DMS79 treated with DMSO at 0.1 percent for 48 hours (cell line): ENCODE measurements at places on chromosomes 6 and 20.

- DNase-seq: no peak
Observed at GRCh38 chr6:154337406-154338005, 19.1 kb downstream of the IPCEF1 start.

DNA sequence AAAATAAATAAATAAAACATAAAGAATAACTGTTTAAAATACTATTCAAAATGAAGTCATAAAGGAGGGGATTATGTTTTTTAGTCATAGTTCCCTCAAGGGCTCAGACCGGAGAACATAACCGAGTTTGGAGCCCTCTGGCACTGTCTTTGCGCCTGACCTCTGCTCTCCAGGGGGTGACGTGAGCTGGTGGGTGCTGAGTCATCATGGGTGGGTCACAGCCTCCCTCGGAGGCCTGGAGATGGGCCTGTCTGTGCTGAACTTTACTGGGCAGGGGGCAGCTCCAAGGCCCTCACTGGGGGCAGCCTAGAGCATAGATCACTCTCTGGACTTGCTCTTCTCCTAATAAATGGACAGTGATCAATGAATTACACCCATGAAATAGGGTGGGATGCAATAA is 3.1 kb upstream of the MAVS start:
- no peak for DNase-seq

DNA sequence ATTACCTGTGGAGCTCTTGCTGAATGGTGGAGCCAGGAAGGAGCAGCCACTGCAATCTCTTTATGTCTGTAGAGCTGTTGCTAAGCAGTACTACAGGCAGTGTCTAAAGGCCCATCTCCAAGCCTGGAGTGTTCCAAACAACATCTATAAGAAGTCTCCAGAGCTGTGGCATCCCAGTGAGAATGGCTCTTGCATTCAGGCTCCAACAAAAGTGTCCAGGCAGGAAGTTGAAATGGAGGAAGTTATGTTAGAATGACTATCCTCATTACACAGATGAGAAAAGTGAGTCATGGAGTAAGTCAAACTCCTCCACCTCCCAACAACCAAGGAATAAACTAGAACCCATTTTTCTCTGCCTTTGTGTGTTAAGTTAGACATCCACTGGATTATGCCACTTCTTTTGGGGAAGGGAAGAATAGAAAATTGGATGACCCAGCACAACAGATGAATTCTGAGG is 288.5 kb upstream of the STXBP5 start:
- no peak for DNase-seq

DNA sequence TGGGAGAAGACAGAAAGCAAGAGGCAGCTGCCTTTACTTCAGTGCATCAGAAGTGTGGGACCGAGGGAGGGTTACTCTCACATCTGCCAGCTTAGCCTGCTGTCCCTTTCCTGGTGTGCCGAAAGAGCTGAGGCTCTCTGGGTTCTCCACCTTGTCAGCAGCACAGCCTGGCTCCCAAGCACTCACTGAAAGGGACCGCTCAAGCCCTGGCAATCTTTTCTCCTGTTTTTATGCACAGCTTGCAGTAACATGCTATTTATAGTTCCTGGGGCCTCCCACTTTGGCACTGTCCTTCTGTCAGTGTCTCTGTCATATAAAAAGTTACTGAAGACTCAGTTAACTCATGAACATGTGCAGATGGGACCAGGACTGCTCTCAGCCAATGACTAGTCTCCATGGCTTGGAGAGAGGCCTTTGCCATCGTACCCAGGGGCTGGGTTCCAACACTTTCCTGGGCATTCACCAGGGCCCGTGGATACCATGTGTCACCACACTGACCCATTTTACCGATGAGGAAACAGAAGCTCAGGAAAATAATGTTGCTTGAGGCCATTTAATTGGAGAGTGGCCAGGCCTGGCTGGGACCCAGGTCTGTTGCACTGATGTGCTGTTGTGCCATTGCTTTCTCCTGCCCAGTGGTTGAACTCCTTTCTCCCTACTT is 46.2 kb downstream of the PANK2 start:
- DNase-seq: no peak

GRCh38 chr6:51139950-51140385 is 321.3 kb downstream of the TFAP2B start:
- DNase-seq: no peak

DNA sequence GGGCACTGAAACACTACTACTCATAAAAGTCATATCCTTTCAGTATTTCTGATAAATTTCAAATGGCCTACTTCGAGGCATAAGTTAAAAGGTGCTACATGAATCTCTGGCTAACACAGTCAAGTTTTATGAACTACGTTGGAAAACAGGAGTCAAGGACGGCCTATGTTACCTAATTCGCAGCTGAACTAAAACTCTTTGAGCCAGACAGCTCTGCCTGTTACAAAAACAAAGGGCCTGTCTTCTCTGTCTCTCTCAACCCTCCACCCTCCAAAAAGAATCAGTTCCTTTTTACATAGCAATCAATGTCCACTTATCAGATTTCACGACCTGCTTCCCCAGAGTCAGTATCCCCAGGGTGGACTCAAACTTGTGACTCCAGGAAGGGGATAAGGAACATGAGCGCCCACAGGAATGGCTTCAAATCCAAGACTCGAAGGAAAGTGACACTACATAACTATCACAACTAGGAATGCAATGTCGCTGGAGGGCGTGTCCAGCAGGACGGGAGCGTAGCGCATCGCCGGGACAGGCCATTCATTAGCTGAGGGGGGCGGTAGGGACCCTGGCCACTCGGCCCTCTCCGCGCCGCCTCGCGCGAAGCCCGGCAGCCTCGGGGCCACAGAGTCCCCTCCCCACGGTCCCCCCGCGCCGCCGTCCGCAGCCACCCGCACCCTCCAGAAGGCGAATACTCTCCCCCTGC is 591 bp downstream of the IBTK start:
- DNase-seq: peak; percentile 68

- DNase-seq: no peak
Observed at GRCh38 chr6:56047931-56048540, 172.6 kb upstream of the BMP5 start.

DNA sequence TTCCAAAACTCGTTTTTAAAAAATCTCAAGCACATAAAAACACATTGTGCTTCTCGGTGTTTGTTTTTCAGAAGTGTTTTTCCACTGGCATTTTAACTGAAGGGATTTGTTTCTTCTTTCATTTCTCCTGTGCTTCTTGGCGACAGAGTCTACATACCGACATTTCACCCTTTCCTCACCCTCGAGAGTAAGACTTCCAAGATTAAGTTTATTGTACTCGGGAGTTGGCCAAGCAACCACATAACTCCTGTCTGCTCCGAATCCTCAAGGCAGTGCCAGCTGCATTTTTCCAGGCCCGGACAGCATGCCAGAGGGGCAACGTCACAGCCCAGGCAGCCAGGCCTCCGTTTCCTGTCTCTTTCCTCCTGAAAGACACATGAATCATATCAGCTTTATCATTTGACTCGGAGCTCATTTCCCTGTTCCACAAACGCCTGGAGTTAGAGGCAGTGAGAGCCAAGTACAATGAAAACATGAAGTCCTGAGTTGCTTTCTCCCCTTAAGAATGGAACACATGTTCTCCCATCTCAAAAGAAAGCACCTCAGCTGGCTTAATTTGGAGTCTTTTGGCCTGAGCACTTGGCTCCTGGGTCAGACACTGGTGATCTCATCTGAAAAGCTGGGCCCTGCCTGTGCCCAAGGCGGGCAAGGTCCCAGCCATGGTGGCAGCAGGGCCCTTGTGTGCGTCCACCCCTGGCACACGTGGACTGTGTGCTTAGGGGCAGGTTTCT is 23.2 kb upstream of the FAM50B start:
- DNase-seq: no peak

DNA sequence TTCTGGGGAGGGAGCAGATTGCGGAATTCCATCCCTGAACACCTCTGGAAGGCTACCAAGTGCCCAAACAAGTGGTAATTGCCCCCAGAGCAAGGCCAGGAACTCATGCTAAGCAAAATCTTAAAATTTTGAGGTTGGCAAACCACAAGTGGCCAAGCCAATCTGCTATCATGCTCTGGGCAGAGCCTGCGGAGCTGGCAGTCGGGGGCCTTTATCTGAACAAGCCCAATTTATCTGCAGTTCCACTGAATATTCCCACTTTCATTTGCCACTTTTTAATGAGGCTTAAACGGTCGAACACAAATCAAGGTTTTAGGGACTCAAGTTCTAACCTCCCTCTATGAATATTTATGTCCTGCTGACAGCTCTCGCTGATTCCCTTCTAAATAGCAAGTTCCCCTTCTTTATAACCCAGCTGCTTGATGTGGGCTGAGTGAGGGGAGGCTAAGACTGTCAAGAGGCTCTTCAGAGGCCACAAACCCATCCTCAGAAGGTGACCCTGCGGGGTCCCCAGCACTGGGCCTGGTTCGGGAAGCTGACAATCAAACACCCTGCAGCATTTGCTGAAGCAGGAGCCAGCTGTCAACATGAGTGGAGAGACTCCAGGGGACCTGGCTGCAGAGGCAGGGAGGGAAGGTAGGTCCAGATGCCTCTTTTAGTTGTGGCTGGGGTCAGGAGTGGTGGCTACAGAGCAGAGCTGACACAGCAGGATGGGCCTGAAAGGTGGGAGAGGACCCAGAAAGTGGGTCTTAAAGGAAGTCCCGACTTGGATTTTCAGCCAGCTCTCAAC is 11.9 kb downstream of the CCDC167 start:
- DNase-seq: peak; percentile 77

- peak; percentile 41 for DNase-seq
Observed at GRCh38 chr6:99282479-99283062, 66.9 kb downstream of the FAXC start.

GRCh38 chr6:111944541-111944940 is 71.3 kb upstream of the FYN start:
- no peak for DNase-seq

DNA sequence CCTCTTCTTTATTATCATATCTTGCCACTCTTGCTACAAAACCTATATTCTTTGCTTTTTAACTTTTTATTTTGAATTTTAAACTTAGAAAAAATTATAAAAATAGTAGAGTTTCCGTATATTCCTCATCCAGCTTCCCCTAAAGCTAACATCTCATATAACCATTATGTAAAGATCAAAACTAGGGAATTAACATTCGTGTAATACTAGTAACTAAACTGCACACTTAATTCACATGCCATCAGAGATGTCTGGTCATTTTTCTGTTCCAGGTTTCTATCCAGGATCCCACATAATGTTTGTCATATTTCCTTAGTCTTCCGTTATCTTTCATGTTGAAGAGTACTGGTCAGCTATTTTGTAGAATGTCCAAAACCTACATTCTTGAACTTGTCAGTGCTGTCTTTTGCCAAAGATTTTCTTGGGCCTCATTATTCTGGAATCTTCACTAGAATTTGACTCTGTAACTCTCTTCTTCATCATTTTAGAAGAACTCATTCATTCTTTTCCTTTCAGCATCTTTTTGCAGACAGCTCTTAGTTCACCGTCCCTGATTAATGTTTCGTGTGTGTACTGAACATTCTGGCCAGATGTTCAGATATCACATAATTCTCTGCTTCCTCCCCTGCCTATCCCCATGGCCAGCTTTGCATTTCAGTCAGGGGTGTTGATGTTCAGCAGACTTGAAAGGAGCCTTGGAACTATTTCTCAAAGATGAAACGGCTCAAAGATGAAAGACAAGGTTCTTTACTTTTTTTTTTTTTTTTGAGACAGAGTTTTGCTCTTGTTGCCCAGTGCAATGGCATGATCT is 9.4 kb downstream of the CTNNBL1 start:
- no peak for DNase-seq

DNA sequence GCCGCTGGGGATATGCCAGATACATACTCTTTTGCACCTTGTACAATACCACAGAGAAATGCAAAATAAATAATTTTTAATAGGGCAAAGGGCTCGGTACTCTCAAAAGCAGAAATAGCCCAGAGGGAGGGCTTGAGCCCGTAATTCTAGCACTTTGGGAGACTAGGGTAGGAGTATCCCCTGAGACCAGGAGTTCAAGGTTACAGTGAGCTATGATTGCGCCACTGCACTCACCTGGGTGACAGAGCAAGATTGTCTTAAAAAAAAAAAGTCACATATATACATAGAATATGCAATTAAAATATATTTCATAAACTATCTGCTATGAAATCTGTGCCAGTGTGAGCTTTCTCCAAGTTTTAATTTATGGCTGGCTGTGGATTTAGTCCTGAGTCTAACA is 818 bp upstream of the TRMT11 start:
- no peak for DNase-seq

GRCh38 chr6:97411610-97412009 is 128.6 kb upstream of the MMS22L start:
- DNase-seq: no peak

DNA sequence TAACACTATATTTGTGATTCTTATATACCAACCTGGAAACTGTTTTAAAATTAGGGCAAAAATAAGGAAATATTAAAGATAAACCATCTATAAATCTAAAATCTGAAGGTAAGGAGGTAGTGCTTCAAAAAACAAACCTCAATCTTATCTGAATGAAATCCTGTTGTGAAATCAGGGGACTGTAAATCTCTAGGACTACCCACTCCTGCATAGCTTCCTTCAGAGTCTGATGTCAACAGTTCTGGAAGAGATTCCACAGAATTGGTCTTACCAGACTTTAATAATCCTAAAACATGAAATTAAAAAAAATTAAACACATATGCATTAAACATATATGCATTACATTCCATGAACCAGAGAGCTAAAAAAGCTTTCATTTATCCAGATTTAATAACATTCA is 51.4 kb downstream of the IBTK start:
- DNase-seq: no peak

GRCh38 chr6:47535316-47536225 is 58.0 kb downstream of the CD2AP start:
- no peak for DNase-seq

- DNase-seq: peak; percentile 74
Observed at GRCh38 chr6:18207438-18207837, 52.2 kb downstream of the KDM1B start.
